HCEC 1CT (cell line): ENCODE measurements at places on chromosomes 5 and 9.

GRCh38 chr9:2477755-2478154 is 143.8 kb upstream of the VLDLR start:
- DNase-seq, result peak; percentile 13

DNA sequence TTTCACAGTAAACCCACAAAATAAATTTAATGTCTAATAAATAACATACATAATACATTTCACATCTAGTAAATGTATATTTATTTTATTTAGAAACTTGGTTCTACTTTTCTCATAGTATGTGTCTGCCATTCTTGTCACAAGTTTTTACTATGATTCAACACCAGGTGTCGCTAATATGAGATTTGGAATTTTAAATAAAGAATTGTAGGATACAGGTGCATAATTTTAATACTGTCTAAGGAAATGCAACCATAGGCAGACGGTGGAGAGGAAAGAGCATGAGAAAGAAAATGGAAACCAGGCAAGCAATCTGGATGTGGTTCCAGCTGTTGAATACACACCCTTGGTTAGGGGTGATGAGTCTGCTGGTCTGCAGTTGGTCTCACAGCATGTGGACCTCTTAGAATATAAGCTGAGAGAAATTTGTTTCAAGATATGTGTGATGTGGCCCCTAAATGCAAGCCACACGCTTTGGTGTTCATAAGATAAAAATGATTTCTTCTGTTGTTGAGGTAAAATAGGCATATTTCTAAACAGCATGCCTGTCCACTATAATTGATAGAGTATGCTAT is 114.7 kb upstream of the TXNDC8 start:
- peak; percentile 35 for DNase-seq

- DNase-seq, result no peak
Measured at GRCh38 chr9:117403403-117403811, 11.4 kb downstream of the ASTN2 start.

GRCh38 chr9:105131981-105132380 is 112.5 kb upstream of the SLC44A1 start:
- no peak for DNase-seq

GRCh38 chr9:77983320-77983662 is 48.3 kb downstream of the GNAQ start:
- no peak for DNase-seq

DNA sequence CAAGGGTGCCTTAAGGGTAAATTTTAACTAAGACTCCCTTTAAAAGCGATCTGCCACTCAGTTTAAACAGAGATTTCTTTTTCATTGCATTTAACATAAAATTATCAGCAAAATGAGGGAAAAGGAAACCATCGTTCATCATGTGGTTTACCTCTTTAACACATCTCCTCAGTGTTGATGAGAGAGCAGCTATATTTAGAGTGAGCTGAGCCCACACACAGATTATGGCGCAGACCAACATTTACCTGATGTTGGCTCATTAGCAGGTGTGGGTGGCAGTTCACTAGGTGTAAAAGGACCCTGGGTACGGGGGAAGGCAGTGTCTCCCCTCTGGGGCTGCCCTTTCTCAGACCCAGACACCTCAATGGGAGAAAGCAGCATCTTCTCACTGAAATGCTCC is 149.8 kb downstream of the ENTREP1 start:
- DNase-seq, result no peak

GRCh38 chr9:72681283-72681630 is 159.8 kb downstream of the TMC1 start:
- DNase-seq, result no peak

- no peak for DNase-seq
Measured at GRCh38 chr9:95834281-95834907, 41.1 kb upstream of the ERCC6L2 start.

DNA sequence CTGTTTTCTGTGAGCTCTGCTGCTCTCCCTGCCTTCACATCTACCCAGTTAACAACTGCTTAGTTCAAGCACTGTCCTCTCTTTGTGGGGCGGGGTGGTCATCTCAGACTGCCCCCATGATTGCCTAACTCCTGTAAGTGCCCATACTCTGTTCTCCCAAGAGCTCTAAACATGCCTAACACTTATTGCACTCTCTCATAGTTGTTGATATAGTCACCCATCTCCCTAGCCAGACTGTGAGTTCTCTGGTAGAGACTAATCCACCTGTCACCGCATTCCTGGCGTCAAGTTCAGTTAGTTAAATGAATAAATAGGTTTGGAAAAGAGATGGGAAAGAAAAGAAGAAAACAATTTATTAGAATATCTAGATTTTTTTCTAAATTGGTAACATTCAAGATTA is 18.3 kb upstream of the MUSK start:
- DNase-seq, result peak; percentile 97

GRCh38 chr5:67010684-67011409 is 185.8 kb downstream of the CD180 start:
- DNase-seq, result peak; percentile 91

- DNase-seq, result no peak
Measured at GRCh38 chr5:157180374-157181264, at the start of gene ITK. TSS of gene ITK (plus strand) at chr5:157180840. CDS start at chr5:157180978, 138 bp downstream.

- no peak for DNase-seq
Measured at GRCh38 chr5:86360801-86361200, 256.9 kb upstream of the COX7C start.

GRCh38 chr9:10613419-10613818 is 617 bp upstream of the PTPRD start:
- no peak for DNase-seq

GRCh38 chr5:92923885-92924284 is 657.1 kb downstream of the NR2F1-AS1 start:
- DNase-seq, result no peak

DNA sequence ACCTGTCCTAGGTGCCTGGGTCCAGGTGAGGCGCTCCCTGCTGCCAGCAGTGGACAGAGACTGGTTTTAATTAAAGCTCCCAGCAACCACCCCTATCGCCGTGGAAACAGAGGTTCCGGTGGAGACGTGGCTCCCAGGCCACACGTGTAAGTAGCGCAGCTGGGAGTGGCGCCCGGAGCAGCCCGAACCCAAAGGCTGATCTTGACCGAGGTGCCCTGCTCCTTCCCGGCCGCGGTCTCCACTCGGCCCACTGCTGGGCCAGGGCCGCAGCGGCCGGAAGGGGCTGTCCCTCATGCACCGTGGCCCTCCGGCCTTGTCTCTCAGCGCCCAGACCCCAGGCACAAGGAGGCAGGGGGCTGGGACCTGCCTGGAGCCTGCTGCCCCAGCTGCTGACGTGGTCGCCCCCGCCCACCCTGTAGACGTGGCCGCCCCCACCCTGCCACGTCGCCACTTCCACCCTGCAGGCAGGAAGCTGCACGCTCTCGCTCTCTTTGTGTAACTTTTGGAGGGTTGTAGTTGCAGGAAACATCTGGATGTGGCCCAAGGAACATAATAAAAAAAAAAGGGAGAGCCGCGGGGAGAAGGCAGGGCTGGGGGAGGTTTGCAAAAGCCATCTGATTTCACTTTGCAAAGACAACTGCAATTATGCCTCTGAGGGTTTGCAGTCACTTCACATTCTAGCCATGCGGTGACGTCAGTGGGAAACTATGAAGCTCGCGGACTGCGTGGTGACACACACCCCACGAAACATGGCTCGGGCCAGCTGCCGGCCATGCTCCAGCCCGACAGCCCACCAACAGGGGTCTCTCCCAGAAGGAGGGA is 129.9 kb downstream of the RXRA start:
- DNase-seq, result peak; percentile 96

DNA sequence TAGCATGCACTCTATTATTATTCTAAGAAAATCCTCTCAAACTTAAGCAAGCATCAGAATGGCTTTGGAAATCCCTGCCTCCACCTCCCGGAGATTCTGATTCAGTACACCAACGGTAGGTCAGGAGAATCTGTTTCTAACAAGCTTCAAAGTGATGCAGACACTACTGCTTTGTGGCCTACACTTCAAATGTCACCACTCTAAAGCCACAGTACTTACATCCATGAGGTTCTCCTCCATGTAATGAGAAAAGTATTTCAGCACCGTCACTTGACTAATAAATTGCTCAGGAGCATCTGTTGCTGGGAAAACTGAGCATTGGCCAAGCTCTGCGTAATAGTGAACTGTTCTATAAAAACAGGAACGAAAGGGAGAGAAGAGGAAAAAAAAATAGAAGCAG is 4.8 kb downstream of the PLK2 start:
- DNase-seq, result no peak

GRCh38 chr5:149297340-149298025 is 25.8 kb downstream of the AFAP1L1 start:
- DNase-seq, result no peak

DNA sequence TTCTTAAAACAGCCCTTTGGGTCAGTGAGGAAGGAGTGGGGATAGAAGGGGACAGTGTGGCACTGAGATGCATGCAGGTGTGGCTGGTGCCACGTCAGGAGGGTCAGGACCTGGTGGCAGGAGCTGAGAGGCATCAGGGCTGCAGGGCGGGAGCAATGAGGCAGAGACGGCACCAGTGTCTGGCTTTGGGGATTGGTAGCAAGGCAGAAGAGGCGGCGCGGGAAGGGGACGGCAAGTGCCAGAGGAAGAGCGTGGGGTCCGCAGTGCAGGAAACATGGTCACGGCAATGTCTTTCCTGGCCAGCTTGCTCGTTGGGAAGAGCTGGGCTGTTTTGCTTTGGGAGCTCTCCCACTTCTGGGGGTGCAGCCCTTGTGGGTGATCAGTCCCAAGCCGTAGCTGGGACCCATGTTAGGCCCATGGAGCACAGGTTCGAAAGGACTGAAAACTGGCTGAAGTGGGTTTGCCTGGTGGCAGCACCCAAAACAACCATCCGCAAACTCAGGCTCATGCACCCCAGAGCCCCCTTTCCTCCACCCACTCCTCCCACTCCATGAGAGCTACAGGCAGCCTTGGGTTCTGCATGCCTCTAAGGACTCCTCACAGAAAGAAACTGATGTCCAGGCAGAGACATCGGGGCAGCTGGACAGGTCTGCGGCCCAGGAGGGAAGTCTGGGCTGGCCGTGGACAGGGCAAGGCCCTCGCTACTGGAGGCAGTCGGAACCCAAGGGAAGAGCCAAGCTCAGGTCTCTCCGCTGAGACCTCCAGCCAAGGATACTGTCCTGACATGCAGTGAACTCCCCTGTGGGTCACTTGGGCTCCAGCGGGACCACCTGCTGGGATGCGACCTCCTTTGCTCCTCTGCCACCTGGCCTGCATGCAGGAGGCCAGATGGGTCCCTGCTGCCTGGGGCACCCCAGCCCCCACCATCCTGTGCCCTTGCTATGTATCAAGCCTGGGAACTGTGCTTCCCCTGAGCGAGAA is 104.4 kb downstream of the ZNF354C start:
- no peak for DNase-seq
